ENCODE measurements at places on chromosomes 11 and 22.

- peak; percentile 15 for DNase-seq
Observed at GRCh38 chr11:2378527-2379210, 1.6 kb downstream of the CD81 start.

GRCh38 chr11:103358251-103358650, 249.0 kb downstream of the DYNC2H1 start:
- no peak for DNase-seq

GRCh38 chr11:115188898-115189278, 315.3 kb downstream of the CADM1 start:
- DNase-seq, result no peak

DNA sequence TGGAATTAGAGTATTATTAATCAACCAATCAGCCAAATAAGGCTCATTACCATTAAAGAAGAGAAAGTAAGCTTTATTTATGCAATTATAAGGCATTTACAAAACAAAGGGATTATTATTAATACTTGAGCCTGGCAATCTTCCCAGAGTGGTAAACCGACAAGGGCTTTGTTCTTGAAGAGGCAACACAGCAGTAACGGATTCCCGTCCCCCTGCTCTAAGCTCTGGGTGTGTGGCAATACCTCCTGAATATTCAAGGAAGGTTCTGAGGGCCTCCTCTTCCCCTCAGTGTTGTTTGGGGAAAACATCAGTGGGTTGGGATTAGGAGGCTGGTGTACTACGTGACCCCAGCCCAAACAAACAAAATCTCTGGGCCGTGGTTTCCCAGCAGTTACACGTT, 176.5 kb downstream of the TENM4 start:
- no peak for DNase-seq

DNA sequence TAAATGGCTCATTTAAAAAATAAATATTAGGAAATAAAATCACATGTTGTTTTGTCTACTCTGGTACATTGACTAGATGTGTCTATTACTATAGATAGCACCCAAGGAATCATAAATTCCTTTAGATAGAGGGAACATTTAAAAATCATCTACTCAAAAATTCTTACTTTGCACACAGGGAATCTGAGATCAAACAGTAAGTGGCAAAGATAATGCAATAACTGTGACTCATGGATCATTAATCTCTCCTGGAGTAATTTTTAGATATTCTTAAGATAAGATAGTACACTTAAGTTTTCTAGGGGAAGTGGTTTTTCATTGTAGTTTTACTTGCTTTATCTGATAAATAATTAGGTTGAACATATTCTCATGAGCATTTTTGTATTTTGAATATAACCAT, 468.9 kb downstream of the LUZP2 start:
- no peak for DNase-seq

DNA sequence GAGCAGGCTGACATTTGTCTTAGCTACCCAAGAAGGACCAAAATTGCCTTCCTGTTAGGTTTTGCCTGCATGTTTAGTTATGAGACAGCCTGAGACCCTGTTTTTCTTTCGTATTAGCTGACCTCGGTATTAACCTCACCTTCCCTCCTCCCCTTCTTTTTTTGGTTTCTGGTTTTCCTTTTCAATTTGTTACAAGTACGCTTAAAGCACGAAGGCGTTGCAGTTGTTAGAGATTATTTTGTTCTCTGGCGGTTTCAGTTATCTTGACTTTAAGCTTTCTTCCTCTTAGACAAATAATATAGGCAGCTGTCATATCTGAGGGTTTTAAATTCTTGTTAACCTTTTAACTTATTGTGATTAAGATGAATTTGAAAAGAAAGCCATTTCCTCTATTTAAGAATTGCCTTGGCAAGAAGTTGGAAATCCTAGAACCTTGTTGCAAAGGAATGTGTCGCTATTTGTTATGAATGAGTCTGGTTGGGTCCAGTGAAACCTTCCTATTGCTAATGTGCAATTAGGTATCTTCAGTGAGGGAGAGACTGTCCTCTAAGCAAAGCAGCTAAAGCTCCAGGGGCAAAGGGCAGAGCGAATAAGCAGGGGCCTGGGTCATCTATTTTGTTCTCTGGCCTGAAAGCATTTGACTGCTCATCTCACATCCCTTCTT, 45.7 kb downstream of the PACS1 start:
- no peak for DNase-seq

DNA sequence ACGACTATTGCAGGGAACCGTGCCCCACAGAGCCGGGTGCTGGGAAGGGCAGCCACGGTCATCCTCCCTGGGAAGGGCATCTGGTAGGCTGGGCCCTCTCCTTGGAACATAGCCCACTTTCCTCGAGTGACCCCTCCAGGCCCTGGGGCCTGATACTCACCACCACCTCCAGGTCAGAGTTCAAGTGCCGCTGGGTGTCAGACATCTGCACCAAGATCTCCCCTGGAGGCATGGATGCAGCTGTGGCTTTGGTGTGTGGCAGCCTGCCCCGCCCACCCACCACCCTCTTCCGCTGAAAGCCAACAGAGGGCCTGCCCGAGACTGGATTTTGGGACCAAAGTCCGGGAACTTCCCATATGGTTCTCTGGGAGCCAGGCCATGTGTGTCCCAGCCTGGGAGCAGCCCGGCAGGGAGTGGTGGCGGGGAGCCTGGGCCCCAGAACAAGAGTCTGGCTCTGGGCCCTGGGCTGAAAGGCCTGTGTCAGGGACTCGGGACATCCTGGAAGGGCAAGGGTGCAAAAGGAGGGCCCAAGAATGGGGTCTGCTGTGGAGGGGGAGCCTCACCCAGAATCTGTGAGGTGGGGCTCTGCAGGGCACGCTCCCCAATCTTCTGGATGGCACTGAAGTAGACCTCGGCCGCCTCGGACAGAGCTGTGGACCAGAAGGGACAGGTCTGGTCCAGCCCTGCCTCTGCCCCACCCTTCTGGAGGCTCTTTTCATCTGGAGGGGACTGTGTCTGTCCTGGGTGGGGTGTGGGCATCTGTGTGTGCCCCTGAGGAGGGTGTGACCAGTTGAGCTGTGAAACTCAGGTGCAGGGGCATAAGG, 2.6 kb downstream of the BAIAP2L2 start:
- peak; percentile 18 for DNase-seq

- DNase-seq, result peak; percentile 70
Observed at GRCh38 chr22:46072110-46072881, 78.0 kb upstream of the PPARA start.

Data from BE2C (cell line).